ENCODE measurements at places on chromosomes 2 and 18. TPM values are rescaled to one million over a fixed set of nuclear protein-coding genes. Genes with fewer than 3 reads are reported as not detected.

Gene VWC2L
- not detected for total RNA-seq

DNA sequence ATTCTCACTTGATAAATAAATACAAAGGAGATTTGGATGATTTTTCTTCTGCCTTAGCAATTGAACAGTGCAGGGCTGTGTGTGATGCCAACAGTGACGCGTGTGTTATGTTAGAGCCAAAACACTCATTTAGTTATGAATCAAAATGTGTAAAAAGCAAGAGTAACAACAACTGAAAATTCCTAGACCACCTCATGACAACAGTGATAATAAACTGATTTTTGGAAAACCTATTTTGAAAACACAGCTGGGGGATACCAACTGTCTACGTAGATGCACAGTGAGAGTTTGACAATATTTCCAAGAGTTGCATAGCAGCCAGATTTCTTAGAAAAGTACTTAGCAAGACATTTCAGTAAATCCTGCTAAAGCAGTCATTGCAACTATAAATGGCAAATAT is 323.9 kb downstream of the GALR1 start:
- no peak for DNase-seq

DNA sequence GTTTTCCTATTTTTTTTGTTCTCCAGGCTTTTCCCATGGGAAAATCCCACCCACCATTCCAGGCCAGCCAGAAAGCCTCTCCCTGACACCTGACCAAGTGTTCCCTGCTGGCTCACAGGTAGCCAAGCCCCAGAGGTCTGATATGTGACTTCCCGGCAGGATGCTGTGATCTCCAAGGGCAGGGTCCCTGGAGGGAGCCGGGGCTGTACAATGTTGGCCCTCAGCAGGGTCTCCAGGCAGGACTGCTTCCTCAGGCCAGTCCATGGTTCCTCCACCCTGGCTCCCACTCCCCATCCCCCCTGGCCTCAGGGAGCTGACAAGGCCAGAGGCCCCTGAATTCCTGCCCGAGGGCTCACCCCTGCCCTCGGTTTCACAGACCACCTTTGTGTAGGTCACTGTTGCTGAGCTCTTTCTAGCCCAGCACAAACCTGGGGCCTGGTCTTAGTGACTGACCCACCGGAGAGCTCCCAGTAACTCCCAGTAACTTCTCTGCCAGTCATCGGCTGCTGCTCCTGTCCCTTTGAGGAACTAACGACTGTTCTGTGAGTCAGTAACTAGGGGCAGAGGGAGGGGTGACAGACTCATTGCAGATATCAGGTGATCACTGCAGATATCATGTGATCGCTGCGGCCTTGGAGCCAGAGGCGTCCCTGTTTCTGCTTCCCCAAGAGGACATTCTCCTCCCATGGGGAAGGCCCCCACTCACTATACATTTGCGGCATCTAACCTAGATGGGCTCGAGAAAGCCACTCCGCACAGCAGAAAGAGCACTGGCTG is 38.7 kb downstream of the SDC1 start:
- DNase-seq = no peak

- no peak for DNase-seq
Observed at GRCh38 chr2:113175736-113176695, 2.2 kb downstream of the PSD4 start.
